ENCODE measurements at places on chromosomes 5 and 9. TPM values are rescaled to one million over a fixed set of nuclear protein-coding genes. Genes with fewer than 3 reads are reported as not detected.

The DNM1 gene
- polyA plus RNA-seq = 231 TPM

The IGFBPL1 gene
- 1.9 TPM for polyA plus RNA-seq

The DNAJB5 gene
- polyA plus RNA-seq = 9.3 TPM

The OR13C8 gene
- not detected for polyA plus RNA-seq

The PROB1 gene
- polyA plus RNA-seq = 2.4 TPM

The SERF1A gene
- 15.2 TPM for polyA plus RNA-seq

The FAM193B gene
- 93.8 TPM for polyA plus RNA-seq

The LIX1 gene
- polyA plus RNA-seq = 4.9 TPM

Measured in left kidney (tissue), 8 donors.